Esophagus squamous epithelium (tissue), 5 donors: ENCODE measurements at places on chromosomes 2 and 18. TPM values are rescaled to one million over a fixed set of nuclear protein-coding genes. Genes with fewer than 3 reads are reported as not detected.

GRCh38 chr2:11684894-11685460, 15.0 kb upstream of the NTSR2 start:
- DNase-seq: no peak

DNA sequence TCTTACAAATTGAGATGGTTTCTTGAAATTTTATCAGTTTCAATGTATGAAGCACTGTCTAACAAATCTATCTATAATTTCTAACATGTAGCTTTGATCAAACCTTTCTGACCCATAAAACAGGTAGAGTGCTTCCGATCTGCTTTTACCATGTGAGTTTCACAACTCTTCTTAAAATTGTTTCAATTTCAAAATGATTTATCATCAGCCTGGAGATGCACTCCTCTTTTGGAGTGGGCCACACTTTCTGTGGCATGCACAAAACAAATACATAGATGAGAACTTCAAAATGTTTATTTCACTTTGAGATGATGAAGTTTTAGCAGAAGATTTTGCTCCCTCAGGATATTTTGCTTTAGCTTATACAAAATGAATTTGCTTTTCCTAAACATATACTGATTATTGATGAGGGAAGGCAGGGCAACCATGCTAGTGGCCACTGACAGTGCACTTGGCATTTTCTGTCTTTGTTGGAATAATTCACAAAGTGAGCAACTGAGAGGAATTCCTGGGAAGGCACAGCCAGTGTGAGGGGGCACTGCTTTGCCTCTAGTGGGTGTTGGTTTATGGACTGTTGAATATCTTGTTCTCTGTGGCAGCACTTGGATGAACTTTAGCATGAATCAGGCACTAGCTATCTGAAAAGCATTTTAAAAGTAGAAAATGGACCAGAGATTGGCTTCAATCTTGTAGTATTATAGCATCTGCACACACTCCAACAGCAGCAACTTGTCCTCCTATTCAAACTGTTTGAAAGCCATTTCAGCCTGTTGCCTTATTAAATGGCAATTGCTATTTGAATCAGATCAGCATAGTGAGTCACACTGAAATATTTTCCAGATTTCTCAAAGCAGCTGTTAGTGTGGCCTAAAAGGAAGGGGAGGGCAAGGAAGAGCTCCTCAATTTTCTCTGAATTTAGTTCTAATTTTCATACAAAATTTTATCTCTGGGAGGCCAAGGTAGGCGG, 193.2 kb downstream of the CCDC85A start:
- no peak for DNase-seq

- DNase-seq: no peak
These were observed 46.9 kb upstream of the KCNH7 start for GRCh38 chr2:162885281-162886070.

- DNase-seq: no peak
These were observed 34.2 kb upstream of the REV1 start for GRCh38 chr2:99524056-99524455.

Gene MRO
- 0.83 TPM for total RNA-seq

DNA sequence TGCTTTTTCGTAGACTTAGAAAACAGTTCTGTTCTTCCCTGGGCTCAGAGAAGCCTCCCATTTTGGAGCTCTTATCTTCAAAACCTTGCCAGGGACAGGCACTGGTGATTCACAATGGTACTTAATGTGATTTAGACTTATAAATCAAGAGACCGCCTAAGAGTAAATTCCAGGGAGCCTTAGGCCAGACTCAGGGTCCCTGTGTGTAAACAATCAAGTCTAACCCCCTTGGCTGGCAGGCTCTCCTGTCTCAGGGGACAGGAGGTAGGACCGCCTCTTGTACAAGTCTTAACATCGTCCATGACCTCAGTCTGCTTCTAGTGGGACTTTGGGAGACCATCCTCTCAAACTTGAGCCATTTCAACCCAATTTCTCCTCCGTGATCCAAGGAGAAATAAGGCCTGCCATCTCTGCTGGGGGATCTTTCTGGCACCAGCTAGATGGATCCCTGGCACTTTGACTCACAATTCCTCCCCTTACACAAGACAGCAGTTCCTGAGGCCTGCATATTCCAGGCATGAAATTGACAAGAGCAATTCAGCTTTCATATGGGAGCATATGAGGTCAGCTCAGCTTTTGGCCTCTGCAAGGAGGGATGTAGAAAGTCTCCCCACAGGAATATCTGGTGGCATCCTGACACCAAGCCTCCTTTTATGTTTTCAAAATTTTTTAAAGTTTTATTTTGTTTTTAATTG, 487.0 kb downstream of the TNS1 start:
- no peak for DNase-seq
